ENCODE measurements at places on chromosomes 3 and 15. TPM values are rescaled to one million over a fixed set of nuclear protein-coding genes. Genes with fewer than 3 reads are reported as not detected.

GRCh38 chr15:62719316-62719715 lies 323.2 kb upstream of the TPM1 start:
- no peaks in the 10 kb centered on the region for H3K27me3 ChIP-seq
- no peak for DNase-seq
- H3K4me1 ChIP-seq = no peaks in the 10 kb centered on the region

- no peak overlapping the region for H3K27ac ChIP-seq
- no peak for DNase-seq
- no peak overlapping the region for H3K4me3 ChIP-seq
- H3K36me3 ChIP-seq = peaks cover 13% of the 10 kb centered on the region
These were observed 23.7 kb downstream of the OXNAD1 start for GRCh38 chr3:16288664-16289063.

DNA sequence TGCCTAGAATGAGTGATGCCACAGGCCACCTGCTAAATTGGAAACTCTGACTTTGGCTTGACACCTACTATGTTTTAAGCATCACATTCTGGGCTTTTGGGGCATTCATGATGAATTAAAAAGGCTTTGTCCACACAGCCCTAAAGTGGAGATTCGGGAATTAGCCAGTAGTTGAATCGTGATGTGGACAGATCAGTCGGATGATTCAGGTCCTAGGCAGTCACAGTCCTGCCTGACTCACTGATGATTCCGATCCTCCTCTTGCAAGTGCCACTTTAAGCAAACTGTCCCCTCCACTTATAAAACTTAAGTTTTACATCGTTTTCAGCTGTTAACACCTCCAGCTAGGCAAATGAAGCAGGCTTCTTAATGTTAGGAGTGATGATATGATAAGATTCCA lies 75.3 kb downstream of the SYNPR start:
- H3K4me1 ChIP-seq = peaks cover 14% of the 10 kb centered on the region
- H3K36me3 ChIP-seq = no peaks in the 10 kb centered on the region
- H3K4me3 ChIP-seq = no peak overlapping the region
- no peak for DNase-seq

GRCh38 chr3:46359733-46360493 lies 6.0 kb downstream of the CCR2 start:
- H3K27me3 ChIP-seq = peaks cover 62% of the 10 kb centered on the region
- no peaks in the 10 kb centered on the region for H3K4me1 ChIP-seq
- no peaks in the 10 kb centered on the region for H3K36me3 ChIP-seq
- H3K27ac ChIP-seq = no peak overlapping the region
- no peak overlapping the region for H3K4me3 ChIP-seq

DNA sequence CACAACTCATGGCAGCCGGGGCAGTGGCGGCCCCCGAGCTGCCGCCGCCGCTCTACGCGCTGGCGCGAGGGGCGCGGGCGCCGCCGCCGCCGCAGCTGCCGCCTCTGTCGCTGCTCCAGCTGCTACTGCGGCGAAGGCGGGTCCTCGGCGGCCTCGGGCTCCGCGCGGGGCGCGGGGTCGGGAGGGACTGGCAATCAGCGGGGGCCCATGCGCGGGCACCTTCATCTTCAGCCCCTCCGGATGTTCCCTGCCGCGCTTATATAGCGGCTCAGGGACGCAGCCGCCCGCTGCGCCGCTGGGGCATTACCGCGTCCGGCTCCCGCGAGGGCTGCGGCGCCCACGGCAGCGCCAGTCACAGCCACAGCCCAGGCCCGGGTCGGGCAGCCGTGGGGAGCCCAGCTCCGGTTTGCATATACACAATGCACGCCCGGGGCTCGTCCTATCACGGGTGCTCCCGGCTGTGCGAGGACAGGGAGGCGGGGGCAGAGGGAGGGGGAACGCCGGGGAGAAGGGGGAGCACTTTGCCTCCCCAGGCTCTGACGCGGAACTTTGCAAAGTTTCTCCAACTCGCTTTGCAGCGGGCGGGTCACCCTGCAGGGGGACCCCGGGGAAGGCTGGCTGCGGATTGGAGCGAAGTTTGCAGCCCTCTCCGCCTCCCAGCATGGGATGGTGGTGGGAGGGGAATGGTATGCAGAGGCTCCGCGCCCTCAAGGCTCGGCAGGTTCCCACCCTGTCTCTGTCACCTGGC lies at the start of gene VGLL3:
TSS of gene VGLL3 (minus strand) at position 416 of the 748 bp plus-strand sequence. CDS start at position 10, 406 bp downstream.
- DNase-seq = peak; percentile 61
- H3K4me1 ChIP-seq = peaks cover 46% of the 10 kb centered on the region
- peak within 1 kb of the TSS; percentile 91 for H3K4me3 ChIP-seq
- no peaks in the 10 kb centered on the region for H3K36me3 ChIP-seq
- H3K27me3 ChIP-seq = peaks cover 15% of the 10 kb centered on the region

- H3K27ac ChIP-seq = no peak overlapping the region
- no peaks in the 10 kb centered on the region for H3K27me3 ChIP-seq
- H3K4me3 ChIP-seq = no peak overlapping the region
These were observed 677.7 kb upstream of the NECTIN3 start for GRCh38 chr3:110393941-110394340.

- H3K27me3 ChIP-seq = no peaks in the 10 kb centered on the region
- H3K36me3 ChIP-seq = peaks cover 5% of the 10 kb centered on the region
- no peak overlapping the region for H3K27ac ChIP-seq
These were observed 107.8 kb upstream of the BOC start for GRCh38 chr3:113103588-113103987.

The CEMIP gene
- total RNA-seq = 0.70 TPM

- peak overlapping the region; percentile 92 for H3K27ac ChIP-seq
- H3K27me3 ChIP-seq = no peaks in the 10 kb centered on the region
- peaks cover 45% of the 10 kb centered on the region for H3K4me1 ChIP-seq
- peak overlapping the region; percentile 61 for H3K4me3 ChIP-seq
These were observed 612 bp upstream of the TBL1XR1 start for GRCh38 chr3:177197727-177198460.

DNA sequence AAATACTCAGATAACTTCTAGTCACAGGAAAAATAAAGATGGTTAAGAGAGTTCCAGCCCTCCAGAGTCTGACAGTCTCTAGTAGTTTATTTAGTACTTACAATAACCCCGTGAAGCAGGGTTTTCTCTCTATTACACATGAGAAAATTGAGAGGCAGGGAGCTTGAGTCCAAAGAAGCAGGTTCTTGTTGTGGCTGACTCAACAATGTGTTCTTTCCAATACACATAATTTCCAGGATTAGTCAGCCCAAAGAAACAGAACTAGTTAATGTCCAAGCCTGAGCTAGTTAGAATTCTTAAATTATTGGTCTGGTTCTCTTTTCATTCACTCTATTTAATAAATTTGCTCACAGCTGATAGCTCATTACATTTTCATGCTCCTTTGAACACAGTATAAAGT lies 49.9 kb downstream of the ALDH1A2 start:
- DNase-seq = no peak
- H3K4me1 ChIP-seq = no peaks in the 10 kb centered on the region
- H3K36me3 ChIP-seq = no peaks in the 10 kb centered on the region
- no peak overlapping the region for H3K4me3 ChIP-seq
- H3K27me3 ChIP-seq = peaks cover 51% of the 10 kb centered on the region
- no peak overlapping the region for H3K27ac ChIP-seq

- H3K4me1 ChIP-seq = peaks cover 7% of the 10 kb centered on the region
- no peak overlapping the region for H3K27ac ChIP-seq
- H3K27me3 ChIP-seq = no peaks in the 10 kb centered on the region
- no peak overlapping the region for H3K4me3 ChIP-seq
- no peak for DNase-seq
These were observed 59.0 kb downstream of the CLEC3B start for GRCh38 chr3:45084820-45085816.

The OSTN gene
- 0.75 TPM for total RNA-seq

DNA sequence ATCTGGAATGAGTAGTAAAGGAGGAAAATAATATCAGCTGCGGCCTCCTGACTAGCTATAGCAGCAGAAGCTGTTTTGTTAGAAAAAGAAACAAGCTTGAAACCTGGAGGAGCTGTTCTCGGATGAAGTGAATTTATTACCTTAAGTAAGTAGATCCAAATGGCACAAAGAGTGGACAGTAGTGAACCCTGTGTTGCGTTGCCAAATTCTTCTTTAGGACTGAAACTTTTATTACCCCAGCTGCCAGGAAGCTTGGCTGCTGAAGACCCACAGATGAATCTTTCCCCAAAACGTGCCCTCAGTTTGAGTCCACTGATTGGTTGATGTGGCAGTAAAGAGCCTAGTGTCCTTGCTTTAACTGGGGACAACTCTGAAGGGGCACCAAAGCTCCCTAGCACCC lies 366.8 kb upstream of the GBE1 start:
- no peaks in the 10 kb centered on the region for H3K27me3 ChIP-seq
- H3K27ac ChIP-seq = no peak overlapping the region
- H3K4me1 ChIP-seq = no peaks in the 10 kb centered on the region
- H3K4me3 ChIP-seq = no peak overlapping the region

GRCh38 chr3:184666442-184666841 lies 45.4 kb downstream of the MAGEF1 start:
- H3K27ac ChIP-seq = peak overlapping the region; percentile 2
- H3K4me3 ChIP-seq = no peak overlapping the region
- H3K4me1 ChIP-seq = peaks cover 21% of the 10 kb centered on the region
- H3K36me3 ChIP-seq = no peaks in the 10 kb centered on the region
- no peak for DNase-seq

DNA sequence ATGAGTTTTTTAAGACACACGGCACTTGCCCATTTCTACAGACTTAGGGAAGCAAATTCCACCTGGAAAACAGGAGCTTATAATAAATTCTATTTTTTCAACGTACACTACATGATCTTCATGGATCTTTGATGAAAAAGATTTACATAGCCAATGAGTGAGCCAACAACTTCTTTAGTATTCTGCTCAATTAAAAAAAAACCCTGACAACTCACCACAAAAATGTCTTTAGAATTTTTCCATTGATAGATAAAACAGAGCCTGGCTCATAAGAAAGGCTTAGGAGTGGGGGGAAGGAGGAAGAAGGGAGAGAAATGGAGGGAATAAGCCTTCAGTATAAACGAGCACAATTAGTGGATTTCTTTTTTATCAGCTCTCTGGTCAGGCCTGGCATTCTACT lies 126.7 kb downstream of the ATP10A start:
- no peak for DNase-seq
- peaks cover 10% of the 10 kb centered on the region for H3K4me1 ChIP-seq
- H3K27me3 ChIP-seq = peaks cover 4% of the 10 kb centered on the region
- H3K27ac ChIP-seq = peak overlapping the region; percentile 22
- H3K4me3 ChIP-seq = no peak overlapping the region

DNA sequence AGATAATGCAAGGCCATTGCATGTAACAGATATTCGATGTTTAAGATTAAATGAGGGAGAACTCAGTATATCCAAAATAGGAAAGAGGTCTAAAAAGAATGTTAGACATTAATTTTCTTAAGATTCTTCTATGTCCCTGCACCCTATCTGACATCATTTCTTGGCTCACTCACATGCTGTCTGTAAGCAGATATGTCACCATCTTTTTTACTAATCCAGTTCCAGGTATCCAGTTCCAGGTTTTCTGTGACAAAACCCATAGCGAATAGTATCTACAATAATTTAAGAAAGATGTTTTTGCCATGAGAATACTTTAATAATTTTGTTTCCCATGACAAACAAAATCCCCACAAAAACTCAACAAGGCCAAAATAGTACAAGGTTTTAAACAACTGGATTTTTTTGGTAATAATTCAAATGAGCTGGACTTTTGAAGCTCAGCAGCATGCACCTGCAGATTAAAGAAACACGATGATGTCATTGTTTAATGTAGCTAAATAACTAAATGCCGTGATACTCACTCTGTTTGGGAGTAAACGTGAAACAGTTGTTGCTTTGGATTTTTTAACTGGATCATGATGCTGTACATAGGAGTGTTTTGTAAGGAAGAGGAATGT lies 867.6 kb downstream of the EPHA3 start:
- peaks cover 5% of the 10 kb centered on the region for H3K4me1 ChIP-seq
- no peak for DNase-seq
- no peaks in the 10 kb centered on the region for H3K27me3 ChIP-seq

DNA sequence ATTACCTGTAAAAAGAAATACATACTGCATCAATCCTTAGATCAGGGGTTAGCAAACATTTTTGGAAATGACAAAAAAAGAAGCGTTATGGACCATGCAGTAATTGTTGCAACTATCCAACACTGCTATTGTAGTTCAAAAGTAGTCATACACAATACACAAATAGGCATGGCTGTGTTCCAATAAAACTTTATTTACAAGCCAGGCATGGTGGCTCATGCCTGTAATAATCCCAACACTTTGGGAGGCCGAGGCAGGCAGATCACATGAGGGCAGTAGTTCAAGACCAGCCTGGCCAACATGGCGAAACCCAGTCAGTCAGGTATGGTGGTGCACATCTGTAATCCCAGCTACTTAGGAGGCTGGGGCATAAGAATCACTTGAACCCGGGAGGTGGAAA lies 124.8 kb downstream of the DLG1 start:
- peaks cover 2% of the 10 kb centered on the region for H3K4me1 ChIP-seq
- H3K4me3 ChIP-seq = no peak overlapping the region
- H3K36me3 ChIP-seq = peaks cover 3% of the 10 kb centered on the region
- no peaks in the 10 kb centered on the region for H3K27me3 ChIP-seq
- DNase-seq = no peak

- H3K4me3 ChIP-seq = peak overlapping the region; percentile 15
- peaks cover 5% of the 10 kb centered on the region for H3K36me3 ChIP-seq
- DNase-seq = no peak
- H3K27me3 ChIP-seq = no peaks in the 10 kb centered on the region
- peaks cover 34% of the 10 kb centered on the region for H3K4me1 ChIP-seq
These were observed 34.5 kb upstream of the MAP3K13 start for GRCh38 chr3:185328324-185329004.

The PXK gene
- total RNA-seq = 15.4 TPM

The HAPLN3 gene
- 3.9 TPM for total RNA-seq

DNA sequence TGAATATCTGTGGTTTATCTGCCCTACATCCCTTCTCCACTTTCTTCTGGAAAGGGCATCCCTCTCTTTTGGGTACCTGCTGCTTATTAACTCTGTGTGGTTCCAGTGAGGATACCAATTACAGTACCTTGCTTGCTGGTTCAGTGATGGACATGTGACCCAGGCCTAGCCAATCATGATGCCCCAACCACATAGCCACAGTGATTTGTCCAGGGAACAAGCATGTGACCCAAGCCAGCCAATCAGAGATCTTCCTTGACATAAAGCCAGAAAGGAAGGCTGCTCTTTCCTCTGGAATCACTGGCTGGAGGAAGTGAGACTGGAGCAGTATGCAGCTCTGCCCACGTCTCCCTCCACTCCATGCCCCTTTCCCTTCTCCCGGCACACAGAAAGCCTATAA lies 10.9 kb upstream of the TMEM158 start:
- no peaks in the 10 kb centered on the region for H3K36me3 ChIP-seq
- no peak overlapping the region for H3K4me3 ChIP-seq
- H3K27me3 ChIP-seq = peaks cover 9% of the 10 kb centered on the region

DNA sequence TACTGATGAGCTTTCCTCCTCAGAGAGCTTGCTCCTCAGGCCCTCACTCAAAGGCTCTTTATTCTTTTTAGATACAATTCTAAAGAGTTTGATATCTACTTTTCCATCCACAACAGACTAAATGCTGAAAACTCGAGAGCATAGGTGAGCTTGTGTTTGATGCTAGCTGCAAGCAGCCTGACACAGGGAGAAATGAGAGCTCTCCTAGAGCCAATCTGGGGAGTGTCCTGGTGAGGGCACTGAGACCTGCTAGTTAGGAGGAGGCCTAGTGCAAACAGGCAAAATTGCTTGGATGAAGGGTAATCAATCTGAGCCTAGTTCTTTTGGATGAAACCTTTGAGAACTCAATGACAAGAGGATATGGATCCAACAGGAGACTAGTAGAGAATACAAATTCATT lies 300.8 kb downstream of the ZBTB20 start:
- H3K27me3 ChIP-seq = no peaks in the 10 kb centered on the region
- peaks cover 3% of the 10 kb centered on the region for H3K36me3 ChIP-seq
- no peak overlapping the region for H3K27ac ChIP-seq
- DNase-seq = no peak
- H3K4me3 ChIP-seq = no peak overlapping the region

- H3K27me3 ChIP-seq = peaks cover 89% of the 10 kb centered on the region
- peaks cover 11% of the 10 kb centered on the region for H3K4me1 ChIP-seq
- H3K36me3 ChIP-seq = no peaks in the 10 kb centered on the region
- peak within 1 kb of the TSS; percentile 63 for H3K4me3 ChIP-seq
- H3K27ac ChIP-seq = no peak within 1 kb of the TSS
These were observed at the start of gene EFCC1 for GRCh38 chr3:129001101-129001805. Gene EFCC1, plus strand, starts transcription at chr3:129001304. Its CDS starts 325 bp downstream, at chr3:129001629.

Measured in mesothelial cell of epicardium (in vitro differentiated cells).